Fibroblast of skin of right quadriceps (primary cell): ENCODE measurements at places on chromosomes 1 and 21.

DNA sequence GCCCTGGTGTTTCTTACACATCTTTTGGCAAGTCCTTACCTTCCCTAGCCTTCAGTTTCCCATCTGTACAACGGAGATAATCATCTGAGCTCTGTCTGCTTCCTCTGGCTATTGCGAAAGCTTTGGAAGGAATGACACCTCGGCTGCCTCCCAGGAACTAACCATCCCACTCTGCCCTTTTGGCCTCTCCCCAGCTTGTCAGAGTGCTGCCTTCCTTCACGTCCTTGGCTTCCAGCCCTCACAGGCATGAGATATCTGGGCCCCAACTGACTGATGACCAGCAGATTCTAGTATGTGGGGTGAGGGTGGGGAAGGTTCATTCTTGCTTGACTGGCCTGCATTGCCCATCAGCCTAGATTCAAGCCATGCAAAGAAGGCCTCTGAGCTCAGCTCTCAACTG is 253.1 kb upstream of the FGGY start:
- DNase-seq = peak; percentile 91

DNA sequence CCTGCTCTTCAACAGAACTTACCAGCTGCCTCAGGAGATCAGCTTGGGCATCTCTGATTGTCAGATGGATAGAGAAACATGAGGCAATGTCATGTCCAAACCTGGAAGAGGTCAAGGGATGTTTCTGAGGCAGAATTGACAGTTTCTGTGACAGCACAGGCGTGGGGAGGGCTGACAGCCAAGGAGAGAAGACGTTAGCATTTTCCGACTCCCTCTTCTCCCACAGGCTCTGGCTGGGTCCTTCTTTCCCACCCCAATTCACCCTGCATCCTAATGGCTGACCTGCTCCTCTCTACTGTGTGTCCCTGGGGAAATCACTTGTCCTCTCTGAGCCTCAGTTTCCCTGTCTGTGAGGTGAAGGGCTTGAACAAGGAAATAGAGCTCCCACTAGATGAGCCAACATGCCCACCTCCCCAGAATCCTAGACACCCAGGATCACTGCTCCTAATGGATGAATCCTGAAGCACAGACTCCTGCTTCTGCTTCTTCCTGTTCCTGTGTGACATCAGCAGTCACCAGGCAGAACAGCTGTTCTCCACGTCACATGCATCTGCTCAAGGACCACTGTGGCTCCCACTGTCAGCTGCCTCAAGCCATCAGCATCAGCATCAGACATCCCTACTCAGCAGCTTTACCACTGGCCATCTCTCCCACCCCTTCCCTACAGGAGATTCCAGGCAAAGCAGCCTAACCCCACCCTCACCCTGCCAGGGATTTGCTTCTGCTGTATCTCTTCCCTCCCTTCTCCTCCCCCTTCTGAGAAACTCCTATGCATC is 408.0 kb downstream of the MATN1 start:
- DNase-seq = no peak

GRCh38 chr1:206890125-206891060 is 6.8 kb upstream of the IL24 start:
- DNase-seq = peak; percentile 61

DNA sequence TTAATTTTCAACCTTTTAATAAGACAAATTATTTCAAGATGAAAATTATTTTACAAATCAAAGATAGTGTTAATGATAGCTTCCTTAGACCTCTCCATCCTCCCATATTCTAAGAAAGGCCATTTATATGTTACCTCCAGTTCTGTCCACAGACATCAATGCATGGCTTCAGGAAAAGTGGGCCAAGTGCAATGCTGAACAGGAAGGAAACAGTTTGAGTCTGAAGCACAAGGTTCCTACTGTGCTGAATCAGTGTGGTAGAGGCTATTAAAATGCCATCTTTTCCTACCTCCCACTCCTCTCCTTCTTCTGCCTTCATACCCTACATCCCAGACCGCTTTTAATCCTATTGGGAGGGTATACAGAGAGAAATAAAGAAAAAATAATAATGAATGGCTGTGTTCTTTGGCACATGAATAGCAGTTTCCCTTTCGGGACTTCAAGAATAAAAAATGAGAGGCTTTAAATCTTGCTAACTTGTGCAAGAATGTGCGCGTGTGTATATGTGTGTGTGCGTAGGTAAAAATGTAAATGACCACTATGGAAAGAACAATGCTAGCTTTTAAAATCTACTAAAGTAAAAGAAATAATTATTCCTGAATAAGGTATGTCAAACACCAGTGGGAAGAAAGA is 62.6 kb upstream of the C1orf105 start:
- no peak for DNase-seq

DNA sequence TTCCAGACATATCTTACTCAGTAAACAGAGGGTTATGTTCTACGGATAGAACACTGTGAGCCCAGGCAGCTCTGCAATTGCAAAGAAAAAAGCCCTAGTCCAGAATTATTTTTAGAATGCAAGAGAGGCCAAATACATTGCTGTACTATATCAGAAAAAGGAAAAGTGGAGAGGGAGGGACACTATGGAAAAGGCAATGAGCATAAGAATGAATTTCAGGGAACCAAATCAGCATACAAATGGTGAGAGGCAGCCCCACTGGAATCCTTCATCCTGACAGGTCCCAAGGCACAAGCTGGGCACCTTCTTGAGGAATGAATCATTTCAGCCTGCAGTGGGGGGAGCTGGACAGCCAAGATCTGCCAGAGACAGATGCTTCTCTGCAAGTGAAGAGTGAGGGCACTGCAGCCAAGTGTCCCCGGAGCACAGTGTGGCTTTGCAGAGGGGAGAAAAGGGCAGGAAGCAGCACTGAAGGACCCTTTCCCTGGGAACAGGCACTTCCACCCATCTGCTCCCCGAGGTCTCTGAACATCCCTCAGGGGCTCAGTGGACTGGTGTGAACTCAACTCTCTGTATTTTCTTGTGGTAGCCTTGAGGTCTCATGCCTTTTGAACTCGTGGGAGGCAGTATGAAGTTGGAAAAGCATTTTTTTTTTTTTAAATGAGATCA is 115.6 kb downstream of the XCL2 start:
- peak; percentile 28 for DNase-seq

- DNase-seq = no peak
Measured at GRCh38 chr1:98732985-98733781, 71.7 kb downstream of the SNX7 start.

DNA sequence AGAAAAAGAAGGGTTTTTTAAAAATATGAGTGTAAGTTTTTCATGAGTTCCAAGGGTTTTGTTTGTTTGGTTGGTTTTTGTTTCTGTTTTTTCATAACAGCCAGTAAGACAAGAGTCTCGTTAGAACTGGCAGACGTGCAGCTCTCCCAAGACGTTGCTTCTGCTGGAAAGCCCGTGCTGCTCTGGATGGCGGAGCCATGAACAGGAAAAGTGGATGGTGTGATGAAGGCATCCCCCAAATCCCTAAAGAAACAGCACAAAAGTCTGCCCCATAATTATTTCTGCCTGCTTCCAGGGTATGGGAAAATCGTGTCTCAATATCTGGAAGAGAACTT is 157.9 kb upstream of the BACE2 start:
- DNase-seq = no peak

DNA sequence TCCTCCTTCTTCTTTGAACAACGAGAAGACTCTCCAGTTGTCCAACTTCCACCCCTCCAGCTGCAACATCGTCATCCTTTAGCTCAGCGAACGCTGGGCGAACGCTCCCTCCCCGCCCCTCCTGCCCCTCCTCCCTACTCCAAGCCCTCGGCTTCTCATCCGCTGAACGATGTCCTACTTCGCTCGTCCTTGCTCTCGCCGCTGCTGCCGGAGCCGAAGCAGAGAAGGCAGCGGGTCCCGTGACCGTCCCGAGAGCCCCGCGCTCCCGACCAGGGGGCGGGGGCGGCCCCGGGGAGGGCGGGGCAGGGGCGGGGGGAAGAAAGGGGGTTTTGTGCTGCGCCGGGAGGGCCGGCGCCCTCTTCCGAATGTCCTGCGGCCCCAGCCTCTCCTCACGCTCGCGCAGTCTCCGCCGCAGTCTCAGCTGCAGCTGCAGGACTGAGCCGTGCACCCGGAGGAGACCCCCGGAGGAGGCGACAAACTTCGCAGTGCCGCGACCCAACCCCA is at the start of gene BCAN:
Gene BCAN (plus strand): TSS at position 357 of the 504 bp plus-strand sequence. CDS start 3,938 bp downstream, outside the sequence.
- DNase-seq = no peak

DNA sequence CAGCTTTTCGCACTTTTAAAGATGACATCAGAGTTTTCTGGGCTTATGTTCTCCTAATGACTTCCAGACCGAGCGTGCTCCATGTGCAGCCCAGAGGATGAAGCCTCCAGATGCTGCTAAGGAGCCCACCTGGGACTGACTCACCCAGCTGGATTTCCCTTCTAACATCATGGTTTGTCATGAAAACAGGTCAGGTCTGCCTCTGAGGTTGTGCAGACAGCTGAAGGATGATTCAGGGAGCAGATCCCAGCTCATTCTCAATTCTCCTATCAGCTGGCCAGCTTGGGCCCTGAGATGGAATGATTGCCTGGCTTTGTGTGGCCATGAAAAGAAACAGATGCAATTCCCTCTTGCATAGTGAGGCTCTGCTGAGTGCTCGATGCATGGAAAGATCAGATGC is 123.9 kb upstream of the DUSP10 start:
- DNase-seq = peak; percentile 91

- peak; percentile 10 for DNase-seq
Measured at GRCh38 chr1:97827887-97828286, 92.9 kb downstream of the DPYD start.

- peak; percentile 79 for DNase-seq
Measured at GRCh38 chr1:92184632-92185031, 33.1 kb upstream of the C1orf146 start.

GRCh38 chr21:45234965-45235364 is 52.7 kb downstream of the POFUT2 start:
- no peak for DNase-seq

GRCh38 chr1:204692325-204692840 is 6.8 kb upstream of the LRRN2 start:
- DNase-seq = no peak

DNA sequence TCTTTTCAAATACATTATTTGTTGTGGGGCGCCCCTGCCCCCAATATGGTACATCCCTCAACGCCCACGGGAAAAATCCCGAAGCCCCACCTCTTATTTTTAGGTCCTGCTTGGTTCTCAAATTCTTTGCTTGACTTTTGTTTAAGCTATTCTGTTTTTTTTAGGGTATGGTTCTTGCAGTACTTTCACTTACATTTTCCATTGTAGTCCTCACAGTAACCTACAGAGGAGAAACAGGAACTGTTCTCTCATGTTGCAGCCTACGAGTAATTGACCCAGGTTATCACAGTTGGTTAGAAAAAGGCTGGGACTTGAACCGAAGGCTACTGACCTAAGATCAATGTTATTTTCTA is 697 bp upstream of the C21orf91 start:
- DNase-seq = no peak

- DNase-seq = no peak
Measured at GRCh38 chr1:204191456-204191855, 4.8 kb downstream of the KISS1 start.

- no peak for DNase-seq
Measured at GRCh38 chr1:31410871-31411270, 2.1 kb upstream of the SERINC2 start.

- DNase-seq = no peak
Measured at GRCh38 chr21:34035619-34036354, 37.6 kb upstream of the MRPS6 start.

DNA sequence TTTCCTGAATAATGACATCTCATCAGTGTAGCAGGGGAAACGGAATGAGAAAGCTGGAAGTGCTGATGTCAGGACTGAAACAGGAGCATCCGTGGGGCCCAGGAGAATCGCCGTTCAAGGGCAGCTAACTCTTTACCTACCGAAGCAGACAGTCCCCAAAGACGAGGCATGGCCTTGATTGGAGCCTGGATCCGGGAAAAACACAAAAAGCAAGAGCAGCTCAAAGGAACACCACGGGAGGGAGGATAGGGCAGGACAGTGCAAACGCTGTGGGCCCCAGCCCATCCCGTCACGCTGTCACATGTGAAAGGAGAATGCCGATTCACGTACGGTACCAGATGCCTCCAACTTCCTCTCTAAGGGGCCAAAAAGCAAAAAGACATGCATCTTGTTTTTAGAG is 34.9 kb downstream of the WNT9A start:
- no peak for DNase-seq

DNA sequence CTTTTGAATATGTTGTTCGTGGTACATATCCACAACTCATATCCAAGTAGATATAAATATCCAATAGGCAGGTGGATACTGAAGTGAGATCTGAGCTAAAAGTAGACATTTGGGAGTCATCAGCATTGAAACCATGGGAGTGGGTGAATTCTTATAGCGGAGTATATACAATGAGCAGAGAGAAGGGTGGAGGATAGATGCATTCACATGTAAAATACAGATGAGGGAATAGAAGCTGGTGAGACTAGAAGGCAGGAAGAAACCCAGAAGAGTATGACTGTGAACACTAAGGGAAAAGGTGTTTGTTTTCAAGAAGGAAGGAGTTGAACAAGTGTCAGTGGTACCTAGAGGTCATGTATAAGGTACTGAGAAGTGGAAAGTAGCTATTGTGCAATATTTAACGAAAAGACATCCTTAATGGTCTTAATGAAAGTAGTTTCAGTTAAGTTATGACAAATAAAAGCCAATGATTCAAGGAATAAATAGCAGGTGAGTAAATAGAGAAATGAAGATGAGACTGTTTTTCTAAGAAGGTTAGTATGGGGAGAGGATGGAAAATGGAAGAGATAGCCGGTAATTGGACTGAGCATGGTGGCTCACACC is 181.6 kb upstream of the CACYBP start:
- DNase-seq = no peak

DNA sequence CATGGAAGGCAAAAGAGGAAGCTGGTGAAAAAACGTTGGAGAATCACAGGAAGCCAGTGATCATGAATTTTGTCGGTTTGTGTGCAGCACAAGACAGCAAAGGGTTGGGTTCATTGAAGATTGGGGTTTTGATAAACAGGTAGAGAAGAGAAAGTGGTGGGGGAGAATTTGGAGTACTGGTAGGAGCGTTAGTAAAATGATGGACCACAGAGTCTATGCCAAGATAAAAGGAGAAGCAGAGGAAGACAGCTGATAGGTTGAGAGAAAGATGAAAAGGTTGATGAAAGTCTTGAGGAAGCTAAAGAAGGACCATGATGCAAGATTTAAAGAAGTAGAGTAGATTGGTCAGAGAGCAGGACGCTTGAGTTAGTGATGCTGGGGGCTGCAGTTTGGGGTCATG is 156.8 kb upstream of the POU3F1 start:
- no peak for DNase-seq

- no peak for DNase-seq
Measured at GRCh38 chr1:53378932-53379661, 51.2 kb upstream of the LRP8 start.

GRCh38 chr1:175270361-175270760 is 77.8 kb upstream of the KIAA0040 start:
- DNase-seq = no peak

- DNase-seq = no peak
Measured at GRCh38 chr1:245325922-245326795, 171.4 kb downstream of the KIF26B start.

DNA sequence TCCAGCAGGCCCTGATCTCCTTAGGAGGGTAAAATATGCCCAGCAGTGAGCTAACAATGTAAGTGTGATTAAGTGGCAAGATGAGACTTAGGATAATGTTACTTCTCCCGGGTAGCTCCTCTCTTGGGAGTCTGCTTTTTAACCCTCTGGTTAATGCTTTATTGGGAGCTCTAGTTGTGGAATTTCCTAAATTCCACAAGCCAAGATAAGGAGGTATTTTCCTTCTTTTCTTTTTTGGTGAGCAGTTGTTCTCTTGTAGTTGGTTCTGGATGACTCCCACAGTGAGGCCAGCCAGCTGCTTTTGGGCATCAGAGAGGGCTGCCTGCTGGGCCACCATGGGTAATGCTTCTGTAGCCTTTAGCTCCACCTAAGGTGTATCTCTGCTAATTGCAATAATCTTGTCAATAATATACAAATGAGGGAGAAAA is 19.3 kb downstream of the C1orf52 start:
- DNase-seq = peak; percentile 44

- DNase-seq = no peak
Measured at GRCh38 chr1:45206808-45207623, 611 bp upstream of the ZSWIM5 start.
